Vagina (tissue), 2 donors: ENCODE measurements at places on chromosomes 7 and 10.

DNA sequence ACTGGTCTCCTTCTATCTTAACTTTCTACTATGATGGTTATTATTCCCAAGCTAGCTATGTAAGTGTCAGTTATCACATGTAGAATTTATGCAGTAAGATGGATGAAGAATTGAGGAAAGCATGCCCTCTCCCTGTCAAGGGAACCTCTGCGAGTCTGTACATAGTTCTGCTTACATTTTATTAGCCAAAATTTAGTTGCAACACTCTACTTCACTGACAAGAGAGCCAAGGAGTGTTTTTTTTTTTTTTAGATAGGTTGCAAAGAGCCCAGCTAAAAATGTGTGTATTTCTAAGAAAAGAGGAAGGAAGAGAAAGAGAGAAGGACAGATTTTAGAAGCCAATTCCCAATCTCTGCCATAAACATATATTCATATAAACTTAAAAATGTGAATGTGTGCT lies 357.7 kb upstream of the LRRN3 start:
- DNase-seq = no peak

DNA sequence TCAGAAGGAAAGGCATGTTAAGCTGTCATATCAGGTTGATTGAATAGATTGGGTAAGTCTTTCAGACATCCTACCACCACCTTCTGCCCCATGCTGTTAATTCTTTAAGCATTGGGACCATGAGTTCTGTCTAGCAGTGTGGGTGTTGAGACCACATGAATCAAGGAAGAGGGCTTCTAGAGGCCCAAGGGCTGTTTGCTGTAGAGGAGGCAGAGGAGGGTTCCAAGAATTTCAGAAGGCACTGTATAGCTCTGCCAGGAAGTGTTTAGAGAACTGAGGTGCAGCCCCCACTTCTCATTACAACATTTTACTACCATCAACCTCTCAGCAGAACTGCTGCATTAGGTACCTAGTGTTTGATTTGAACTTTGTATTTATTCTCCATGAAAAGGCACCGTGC lies 720.2 kb downstream of the AUTS2 start:
- no peak for DNase-seq

DNA sequence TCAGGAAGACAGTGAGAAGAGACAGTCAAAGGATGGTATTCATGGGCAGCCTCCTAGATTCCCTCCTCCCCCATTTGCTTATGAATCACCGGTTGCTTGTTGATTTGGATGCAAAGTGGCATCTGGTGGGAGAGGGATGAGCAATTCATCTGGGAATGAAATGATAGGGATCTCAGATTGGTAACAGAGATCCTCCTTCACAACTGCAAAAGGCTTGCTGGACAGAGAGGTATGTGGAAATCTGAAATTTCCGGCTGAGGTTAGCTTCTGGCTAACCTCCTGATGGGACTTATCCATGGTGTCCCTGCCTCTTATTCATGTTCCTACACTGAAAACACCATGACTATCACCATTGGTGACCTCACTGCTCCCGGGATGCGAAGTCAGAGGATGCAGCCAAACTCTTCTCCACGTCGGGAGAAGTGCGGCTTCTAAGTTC lies 48.4 kb upstream of the PODXL start:
- DNase-seq = no peak

DNA sequence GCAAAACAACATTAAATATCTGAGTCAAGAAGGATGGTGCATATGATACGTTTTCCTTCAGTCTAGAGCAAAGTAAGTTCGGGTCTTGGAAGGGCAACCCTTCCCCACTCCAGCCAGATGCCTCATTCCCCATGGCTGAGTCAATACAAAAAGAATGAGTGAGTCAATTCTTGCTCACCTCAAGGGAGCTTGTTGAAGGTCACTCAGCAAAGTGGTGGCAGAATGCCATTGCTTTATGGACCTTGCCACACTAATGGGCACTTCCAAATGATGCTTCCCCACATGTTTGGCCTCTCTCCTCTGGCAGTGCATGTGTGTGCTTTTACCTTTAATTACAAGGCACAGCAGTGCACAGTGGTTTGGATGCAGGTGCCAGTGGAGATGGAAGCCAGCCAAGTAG lies 296.5 kb downstream of the SORCS3 start:
- DNase-seq = no peak

GRCh38 chr10:117964536-117964935 lies 82.2 kb downstream of the RAB11FIP2 start:
- DNase-seq = no peak

DNA sequence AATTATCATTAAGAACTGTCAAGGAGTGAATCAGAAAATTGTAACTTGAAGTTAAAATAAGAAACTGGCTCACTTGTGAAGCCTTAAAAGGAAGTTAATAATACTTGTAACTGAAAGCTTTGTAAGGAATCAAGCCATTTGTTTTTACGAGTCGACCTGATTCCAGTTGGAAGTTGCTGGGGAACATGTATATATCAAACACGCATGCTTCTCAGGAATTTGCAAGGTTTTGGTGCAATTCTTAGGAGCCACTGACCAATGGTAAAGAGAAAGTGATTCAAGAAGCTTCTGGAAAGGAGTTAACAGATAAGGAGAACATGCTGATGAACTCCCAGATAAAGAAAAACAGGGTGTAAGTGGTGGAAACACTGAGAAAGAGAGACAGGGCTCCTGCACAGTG lies 56.4 kb downstream of the ETV1 start:
- DNase-seq = no peak

DNA sequence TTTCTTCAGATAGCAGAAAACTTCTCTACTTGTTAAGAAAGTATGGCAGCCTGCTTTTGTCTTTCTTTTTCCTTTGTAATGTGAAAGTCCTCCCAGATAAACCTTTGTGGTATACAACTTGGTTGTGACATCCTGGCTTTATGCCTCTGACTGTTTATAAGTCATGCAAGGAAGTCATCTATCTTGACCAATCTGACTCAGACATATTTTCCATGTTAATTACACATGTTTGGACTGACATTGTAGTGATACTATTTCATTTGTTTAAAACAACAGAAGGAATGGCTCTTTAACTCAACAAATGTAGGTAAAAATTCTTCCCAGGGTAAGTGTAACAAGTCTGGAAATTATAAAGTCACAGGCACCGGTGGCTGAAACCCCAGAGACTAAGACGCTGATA lies 341.6 kb upstream of the MEOX2 start:
- no peak for DNase-seq

GRCh38 chr10:43809211-43809930 lies 160.7 kb upstream of the ZNF32 start:
- DNase-seq = no peak

- DNase-seq = no peak
Observed at GRCh38 chr10:128473911-128474310, 347.7 kb upstream of the MKI67 start.

DNA sequence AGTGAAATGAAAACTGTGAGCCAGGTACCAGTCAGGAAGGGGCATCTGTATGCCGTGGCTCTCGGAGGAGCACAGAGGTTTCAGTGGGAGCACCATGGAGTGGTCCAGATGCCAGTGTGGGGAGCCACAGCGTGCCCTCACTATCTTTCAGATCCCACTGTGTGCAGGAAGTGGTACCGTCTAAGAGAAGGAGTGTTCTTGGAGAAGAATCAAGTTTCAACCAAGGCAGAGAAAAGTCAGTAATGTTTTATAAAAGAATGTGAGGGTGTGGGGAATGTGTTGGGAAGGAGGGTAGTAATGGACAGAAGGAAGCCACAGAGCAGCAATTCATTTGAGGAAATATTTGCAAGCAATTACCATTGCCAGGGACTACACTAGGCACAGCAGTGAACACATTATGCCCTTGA lies 35.6 kb downstream of the PRKAR2B start:
- DNase-seq = no peak

- DNase-seq = no peak
Observed at GRCh38 chr10:62071846-62072281, 170.4 kb downstream of the ARID5B start.

DNA sequence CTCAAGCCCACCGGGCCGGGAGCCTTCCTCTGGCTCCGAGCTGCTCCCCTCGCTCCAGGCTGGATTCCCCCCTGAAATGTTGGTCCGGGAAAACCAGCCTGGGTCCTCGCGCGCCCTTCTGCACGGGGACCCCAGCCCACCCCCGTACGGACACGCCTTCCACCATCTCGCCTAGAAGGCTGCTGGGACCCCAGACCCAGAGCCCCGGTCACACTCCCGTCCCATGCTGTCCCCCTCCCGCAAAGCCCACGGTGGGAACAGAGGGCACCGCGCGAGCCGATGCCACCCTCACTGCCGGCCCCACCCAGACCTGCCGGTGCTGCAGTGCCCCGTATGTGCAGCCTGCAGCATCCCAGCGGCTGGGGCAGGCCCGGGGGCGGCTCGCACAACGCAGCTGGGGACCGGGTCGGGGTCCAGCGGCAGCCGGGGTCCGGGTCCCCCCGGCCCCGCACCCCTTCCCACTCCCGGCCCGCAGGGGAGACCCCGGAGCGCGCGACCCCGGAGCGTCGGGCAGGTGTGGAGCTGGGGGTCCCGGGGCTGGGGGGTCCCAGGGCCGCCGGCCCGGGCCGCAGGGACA lies 871 bp downstream of the SPOCK2 start:
- DNase-seq = no peak

DNA sequence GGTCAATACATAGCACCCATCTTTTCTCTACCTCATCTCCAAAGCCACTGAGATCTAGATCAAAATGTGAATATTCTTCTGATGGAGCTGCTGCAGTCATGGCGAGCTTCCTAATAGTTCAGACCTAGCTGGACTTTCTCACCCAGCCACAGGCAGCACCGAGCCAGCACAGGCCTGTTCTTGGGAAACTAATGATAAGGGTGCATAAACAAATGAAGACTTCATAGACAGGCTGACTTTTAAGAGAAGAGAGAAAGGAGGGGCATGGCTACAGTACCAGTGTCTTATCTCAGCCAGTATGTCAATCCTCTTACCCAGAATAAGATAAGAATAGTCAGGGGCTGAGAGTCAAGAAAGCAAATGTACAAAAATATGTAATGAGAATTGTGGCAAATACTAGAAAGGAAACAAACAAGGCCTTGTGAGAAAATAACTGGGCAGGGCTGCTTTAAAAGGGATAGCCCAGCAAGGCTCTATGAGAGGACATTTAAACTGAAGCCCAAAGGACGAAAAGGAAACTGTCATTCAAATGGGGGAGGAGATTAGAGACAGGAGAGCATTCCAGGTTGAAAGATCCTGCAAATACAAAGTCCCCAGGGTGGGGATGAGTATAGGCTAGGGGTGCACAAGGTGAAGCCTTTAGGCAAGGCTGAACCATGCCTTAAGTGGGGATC lies 21.8 kb upstream of the CDK14 start:
- DNase-seq = no peak

DNA sequence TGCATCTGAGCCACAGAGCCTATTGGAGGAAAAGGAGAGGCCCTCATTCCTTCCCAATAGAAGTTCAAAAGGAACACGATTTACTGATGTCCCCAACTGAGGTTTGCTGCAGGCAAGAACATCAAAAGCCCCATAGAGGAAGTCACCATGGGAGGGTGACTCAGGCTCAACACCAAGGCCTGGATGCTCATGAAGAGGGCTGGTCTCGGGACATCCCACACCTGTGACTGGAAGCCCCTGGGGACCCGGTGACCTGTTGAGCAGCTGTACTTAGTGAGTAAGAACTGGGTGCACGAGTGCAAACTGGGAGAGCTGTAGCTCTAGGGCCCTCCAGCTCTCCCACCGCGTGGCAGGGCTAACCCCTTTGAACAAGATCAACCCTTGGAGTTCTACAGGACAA lies 38.0 kb downstream of the CYTH3 start:
- DNase-seq = no peak

DNA sequence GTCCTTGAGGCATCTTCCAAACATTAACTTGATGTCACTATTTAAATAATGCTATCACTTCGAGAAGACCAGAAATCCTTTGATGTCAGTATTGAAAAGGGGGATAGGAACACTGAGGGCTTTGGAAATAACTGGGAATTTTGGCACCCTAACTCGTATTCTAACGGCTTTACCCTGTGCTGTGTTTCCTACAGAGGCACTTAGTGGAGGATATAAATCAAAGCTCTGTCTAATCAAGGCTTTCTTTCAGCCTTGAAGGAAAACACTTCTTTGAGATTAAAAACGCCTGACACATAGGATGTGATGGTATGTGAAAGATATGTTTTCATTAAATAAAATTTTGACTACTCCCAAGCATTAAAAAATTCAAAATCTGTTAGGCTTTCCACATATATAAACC lies 62.3 kb downstream of the CREB5 start:
- DNase-seq = no peak

- peak; percentile 32 for DNase-seq
Observed at GRCh38 chr7:32072397-32072796, 2.2 kb upstream of the PDE1C start.

DNA sequence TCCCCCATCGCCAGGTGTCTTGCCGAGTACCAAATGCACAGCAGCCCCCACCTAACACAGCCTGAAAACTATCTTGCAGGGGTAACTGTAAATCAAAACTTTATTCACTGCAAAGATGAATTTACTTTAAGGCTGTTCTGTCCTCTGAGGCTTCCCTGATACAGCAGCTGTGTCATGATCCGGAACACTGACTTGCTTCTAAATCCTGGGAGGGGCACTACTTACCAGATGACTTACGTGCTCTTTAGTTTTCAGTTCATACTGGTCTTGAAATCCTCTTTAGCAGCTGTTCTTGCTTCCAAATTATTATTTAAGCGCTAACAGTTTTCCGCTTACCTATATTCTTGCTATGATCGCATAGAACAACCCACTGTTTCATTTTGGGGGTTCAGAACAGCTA lies 4.9 kb downstream of the DYNC1I1 start:
- DNase-seq = no peak

DNA sequence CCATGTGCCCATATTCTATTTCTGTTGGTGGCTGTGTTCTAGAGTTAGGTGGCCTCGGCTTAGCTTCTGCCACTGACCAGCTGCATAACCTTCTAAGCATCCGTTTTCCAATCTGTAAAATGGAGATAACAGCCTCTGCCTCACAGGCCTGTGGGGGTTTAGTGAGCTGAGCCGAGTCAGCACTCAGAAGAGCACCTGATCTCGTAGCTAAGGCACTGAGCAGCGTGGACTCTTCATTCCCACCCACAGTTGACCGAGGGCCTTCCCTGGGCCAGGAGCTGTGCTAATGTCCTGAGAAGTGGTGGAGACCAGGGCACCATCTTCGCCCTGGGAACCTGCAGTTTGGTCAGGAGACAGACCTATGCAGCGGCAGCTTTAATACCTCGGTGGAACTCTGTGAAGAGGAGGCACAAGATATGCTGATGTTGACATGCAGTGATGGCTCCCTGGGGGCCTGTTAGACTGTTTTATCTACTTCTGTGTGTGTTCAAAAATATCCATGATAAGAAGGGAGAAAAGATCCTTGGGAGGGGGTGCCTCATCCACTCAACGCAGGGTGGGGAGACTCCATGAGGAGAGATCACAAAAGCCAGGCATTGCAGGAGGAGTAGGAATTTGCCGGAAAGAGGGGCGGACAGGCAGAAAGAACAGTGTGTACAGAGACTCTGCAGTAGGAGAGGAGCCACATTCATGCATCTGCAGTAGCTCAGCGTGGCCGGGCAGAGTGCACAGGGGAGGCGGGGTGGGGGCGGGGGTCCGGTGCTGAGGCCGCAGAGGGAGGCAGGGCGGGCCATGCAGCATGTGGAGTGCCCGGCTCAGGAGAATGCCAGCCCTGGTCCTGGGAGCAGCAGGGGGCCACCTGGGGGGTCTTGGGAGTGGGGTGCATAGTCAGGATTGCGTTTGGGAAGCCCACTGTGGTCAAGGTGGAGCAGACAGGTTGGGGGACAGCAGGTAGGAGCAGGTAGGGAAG lies 136.8 kb downstream of the C10orf105 start:
- DNase-seq = no peak

- no peak for DNase-seq
Observed at GRCh38 chr10:107163881-107164861, at the start of gene SORCS1. Gene SORCS1 (minus strand): TSS chr10:107164706.
